ENCODE measurements at places on chromosomes 2 and 18.

GRCh38 chr2:235390816-235391194 is 103.0 kb upstream of the AGAP1 start:
- DNase-seq = no peak

DNA sequence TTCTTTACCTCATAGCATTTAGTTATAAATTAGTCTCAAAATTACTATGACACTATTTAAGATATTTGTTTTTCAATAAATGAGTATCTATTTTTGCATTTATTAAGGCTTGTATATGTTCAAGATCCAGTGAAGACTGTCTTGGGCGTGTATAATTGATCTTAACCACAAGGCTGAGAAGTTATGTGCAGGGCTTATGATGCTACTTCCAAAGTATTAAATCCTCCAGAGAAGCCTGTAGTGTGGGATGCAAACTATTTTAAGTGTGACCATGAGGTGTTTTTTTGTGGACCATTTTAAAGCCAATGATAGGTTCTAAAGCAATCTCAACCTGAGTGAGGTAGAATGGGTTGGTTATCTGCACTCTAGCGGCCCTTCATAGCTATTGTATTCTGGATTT is 219.9 kb downstream of the ZNF407 start:
- DNase-seq = no peak

DNA sequence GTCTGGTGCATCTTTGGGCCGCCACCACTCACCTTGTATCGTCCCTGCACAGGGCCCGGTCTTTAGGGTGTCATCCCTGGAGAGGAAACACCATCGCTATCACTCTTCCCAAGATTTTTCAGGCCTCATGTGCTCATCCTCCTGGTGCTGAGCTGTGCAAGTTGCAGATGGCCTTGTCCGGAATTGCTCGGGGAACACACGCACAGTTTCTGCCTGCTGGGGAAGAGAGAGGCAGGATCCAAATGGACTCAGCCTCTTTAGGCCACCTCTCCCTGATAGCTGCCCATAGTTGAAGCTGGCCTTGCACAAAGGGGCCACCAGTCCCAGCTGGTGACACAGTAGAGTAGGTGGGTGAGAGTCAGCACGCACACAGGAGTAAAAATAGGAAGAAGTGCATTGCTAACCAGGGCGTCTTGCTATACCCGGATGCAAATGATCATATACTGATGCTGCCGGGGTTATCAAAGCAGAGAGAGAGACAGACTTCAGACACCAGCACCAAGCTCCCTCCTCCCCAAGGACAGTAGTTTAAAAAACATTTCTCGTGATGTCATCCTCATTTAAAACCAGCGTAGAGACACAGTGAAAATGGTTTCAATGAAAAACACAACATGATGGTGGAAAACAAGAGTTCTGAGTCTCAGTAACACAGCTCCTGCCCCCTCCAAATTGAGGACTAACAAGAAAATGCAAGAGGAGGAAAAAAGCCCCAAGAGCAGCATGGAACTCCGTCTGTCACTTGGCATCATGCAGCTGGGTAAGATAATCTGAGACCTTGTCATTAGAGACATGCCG is 147.5 kb upstream of the NCK2 start:
- DNase-seq = no peak

GRCh38 chr2:180790891-180791290 is 189.5 kb upstream of the UBE2E3 start:
- DNase-seq = no peak

- no peak for DNase-seq
Observed at GRCh38 chr18:45519411-45520280, 95.6 kb upstream of the SLC14A2 start.

DNA sequence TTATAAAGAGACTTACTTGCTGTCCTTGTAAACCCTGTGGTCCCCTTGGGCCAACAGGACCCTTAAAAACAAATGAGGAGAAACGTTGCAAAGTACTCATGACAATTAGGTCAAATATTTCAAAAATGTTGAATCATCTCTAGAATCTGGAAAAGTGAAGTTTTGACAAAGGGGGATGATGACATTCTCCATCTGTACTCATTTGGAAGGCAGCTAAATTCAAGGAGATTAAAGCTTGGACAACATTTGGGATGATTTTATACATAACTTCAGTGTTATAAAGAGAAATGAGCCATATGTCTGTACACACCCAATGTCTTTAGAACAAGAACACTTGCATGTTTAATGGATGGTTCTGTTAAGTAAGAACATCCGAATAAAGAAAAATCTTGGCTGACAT is 92.9 kb downstream of the COL5A2 start:
- no peak for DNase-seq

GRCh38 chr2:10909050-10909995 is 2.4 kb upstream of the KCNF1 start:
- no peak for DNase-seq

GRCh38 chr2:118098307-118099030 is 10.2 kb downstream of the INSIG2 start:
- DNase-seq = no peak

Measured in stimulated activated naive CD4-positive, alpha-beta T cell (primary cell).